ENCODE measurements at places on chromosomes 1 and 21. TPM values are rescaled to one million over a fixed set of nuclear protein-coding genes. Genes with fewer than 3 reads are reported as not detected.

Gene SPATA46
- total RNA-seq = not detected

Gene LRIG2
- 16.1 TPM for total RNA-seq

Gene FCRL2
- not detected for total RNA-seq

Gene LRIF1
- total RNA-seq = 3.5 TPM

Gene HRNR
- not detected for total RNA-seq

Gene KRTAP19-1
- total RNA-seq = not detected

Gene SPATA21
- total RNA-seq = not detected

Gene TRMT1L
- 0.96 TPM for total RNA-seq

Gene BSND
- not detected for total RNA-seq

DNA sequence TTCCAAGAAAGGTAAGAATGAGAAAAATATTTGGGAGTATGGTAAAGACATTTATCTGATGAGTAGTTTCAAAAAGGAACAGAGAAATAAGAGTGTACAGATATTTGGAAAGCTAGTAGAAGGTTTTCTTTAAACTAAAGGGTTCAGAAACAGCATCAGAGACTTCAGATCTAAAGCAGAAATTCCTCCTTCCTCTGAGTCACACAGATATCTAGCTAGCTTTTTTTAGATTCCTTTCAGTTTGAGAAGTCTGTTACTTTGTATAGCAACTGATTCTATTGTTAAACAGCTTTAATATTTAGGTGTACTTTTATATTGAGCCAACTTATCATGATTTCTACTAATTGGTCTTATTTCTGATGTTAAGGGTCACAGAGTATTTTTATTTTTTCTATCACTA is 4.7 kb downstream of the AMY2B start:
- H3K4me3 ChIP-seq = no peak overlapping the region
- no peaks in the 10 kb centered on the region for H3K27me3 ChIP-seq
- no peaks in the 10 kb centered on the region for H3K4me1 ChIP-seq
- H3K36me3 ChIP-seq = no peaks in the 10 kb centered on the region
- no peak overlapping the region for H3K27ac ChIP-seq

DNA sequence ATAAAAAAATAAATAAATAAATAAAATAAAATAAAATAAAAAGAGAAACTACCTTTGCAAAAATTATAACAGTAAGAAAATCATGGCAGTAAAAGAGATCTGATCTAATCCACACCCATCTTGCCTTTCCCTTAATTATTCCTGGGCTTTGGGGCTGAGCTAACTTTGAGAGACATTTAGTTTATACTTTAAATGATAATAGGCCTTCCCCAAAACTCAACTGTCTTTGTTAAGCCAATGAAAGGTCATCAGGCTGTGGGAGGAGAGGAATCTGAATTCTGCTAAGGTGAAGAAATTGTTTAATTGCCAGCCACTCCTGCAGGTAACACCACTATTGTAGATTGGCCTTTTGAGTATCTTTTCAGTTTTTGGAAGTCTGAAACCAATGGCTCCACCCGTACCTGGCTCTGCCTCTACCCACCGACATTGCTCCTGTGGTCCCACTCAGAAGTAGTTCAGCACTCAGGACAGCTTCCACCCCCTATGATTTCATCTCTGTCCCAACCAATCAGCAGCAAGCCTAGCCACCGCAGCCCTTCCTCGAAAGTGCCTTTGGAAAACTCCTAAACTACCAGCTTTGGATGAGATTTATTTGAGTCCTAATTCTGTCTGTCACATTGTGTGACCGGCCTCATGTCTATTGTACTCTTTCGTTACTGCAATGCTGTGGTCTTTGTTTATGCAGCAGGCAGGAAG is 23.0 kb upstream of the PNRC2 start:
- no peaks in the 10 kb centered on the region for H3K27me3 ChIP-seq
- no peak overlapping the region for H3K27ac ChIP-seq
- DNase-seq = no peak
- no peaks in the 10 kb centered on the region for H3K36me3 ChIP-seq

DNA sequence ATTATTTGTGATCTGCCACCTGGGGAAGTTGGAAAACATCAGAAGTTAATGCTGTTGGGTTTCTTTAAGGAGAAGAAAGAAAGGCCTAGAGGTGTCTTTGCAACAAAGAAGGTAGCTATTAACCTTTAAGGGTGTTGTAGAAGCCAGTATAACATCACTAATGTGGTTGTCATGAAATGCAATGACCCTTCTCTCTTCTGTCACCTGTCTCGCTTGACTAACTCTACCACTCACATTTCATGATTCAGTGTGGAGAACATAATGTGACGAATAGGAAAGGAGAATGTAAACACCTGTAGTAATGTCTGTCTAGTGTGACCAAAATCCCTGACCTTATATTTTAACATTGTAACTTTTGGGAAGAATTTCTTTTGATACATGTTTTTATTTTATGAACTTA is 211.7 kb upstream of the UBE2U start:
- no peak overlapping the region for H3K27ac ChIP-seq
- no peaks in the 10 kb centered on the region for H3K36me3 ChIP-seq
- no peaks in the 10 kb centered on the region for H3K4me1 ChIP-seq
- H3K27me3 ChIP-seq = no peaks in the 10 kb centered on the region
- DNase-seq = no peak

DNA sequence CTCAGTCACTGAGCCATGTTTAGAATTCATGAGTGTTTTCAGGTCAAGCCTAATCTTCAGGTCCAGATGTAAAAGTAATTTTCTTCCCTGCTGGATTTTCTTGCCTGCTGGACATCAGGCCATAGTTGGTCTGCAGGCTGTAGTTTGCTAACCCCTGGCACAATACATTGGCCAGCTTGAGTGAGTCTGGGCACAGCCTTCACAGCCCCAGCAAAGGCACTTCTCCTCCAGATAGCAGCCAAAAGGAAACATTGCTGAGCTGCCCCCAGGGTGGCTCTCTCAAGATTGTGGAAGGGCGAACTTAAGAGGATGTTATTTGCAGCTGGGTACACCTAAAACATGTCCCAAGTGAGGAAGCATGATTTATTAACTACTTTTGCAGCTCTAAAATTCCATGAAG is 126.8 kb downstream of the PIK3R3 start:
- H3K4me3 ChIP-seq = no peak overlapping the region
- H3K27ac ChIP-seq = no peak overlapping the region
- H3K36me3 ChIP-seq = peaks cover 34% of the 10 kb centered on the region
- DNase-seq = no peak
- H3K4me1 ChIP-seq = no peaks in the 10 kb centered on the region
- no peaks in the 10 kb centered on the region for H3K27me3 ChIP-seq

DNA sequence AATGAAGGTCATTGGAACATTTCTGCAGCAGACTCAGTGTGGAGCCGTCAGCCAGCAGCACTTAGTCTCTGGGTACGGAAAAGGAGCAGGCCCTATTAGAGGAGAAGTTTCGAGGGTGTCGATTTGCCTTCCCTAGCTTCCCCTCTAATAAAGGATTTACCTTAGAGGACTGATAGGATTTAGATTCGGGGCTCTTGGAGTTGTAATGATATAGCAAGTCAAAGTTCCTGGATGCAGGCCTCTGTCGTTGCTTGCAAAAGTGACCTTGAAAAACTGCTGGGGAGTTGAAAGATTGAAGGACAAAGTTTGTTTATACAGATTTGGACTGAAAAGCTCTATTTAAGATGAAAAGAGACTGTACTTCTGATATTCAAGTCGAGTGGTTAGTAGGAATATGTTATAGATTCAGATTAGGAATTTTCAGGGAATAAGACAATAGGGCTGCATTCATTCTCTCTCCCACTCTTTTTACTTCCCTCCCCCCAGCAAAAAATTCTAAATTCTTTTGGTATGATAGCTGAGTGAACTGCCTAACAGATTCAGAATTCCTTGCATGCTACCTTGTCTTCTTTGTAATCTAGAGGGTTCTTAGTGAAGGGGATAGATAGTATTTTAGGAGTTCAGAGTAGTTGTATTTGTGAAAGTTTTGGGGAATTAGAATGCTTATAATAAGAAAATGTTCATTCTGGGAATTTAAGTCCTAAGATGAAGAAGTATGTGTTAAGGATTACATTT is 19.2 kb downstream of the NFYC start:
- H3K27ac ChIP-seq = peak overlapping the region; percentile 59
- DNase-seq = no peak
- H3K27me3 ChIP-seq = no peaks in the 10 kb centered on the region
- H3K4me3 ChIP-seq = peak overlapping the region; percentile 64
- H3K4me1 ChIP-seq = peaks cover 48% of the 10 kb centered on the region

- no peak overlapping the region for H3K27ac ChIP-seq
- H3K4me3 ChIP-seq = no peak overlapping the region
- DNase-seq = no peak
Observed at GRCh38 chr1:209326831-209327230, 256.7 kb upstream of the CAMK1G start.

DNA sequence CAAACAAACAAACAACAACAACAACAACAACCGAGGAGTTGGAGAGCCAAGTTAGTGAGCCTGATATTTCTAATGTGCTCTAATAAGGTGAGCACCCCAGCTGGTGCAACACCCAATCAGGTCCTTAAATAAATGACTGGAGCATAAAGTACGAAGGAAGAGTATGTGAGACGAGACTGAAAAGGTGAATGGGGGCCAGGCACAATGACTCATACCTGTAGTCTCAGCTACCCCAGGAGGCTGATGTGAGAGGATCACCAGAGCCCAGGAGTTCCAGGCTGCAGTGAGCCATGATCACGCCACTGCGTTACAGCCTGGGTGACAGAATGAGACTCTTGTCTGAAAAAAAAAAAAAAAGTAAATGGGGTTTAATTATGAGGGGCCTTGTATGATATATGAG is 152.0 kb upstream of the ZRANB2 start:
- no peaks in the 10 kb centered on the region for H3K4me1 ChIP-seq
- no peak for DNase-seq
- no peak overlapping the region for H3K27ac ChIP-seq
- H3K4me3 ChIP-seq = no peak overlapping the region
- H3K27me3 ChIP-seq = no peaks in the 10 kb centered on the region
- H3K36me3 ChIP-seq = no peaks in the 10 kb centered on the region

GRCh38 chr1:110513511-110513910 is 5.5 kb downstream of the KCNA10 start:
- H3K27me3 ChIP-seq = no peaks in the 10 kb centered on the region
- H3K36me3 ChIP-seq = no peaks in the 10 kb centered on the region
- no peak overlapping the region for H3K27ac ChIP-seq

GRCh38 chr1:27436204-27437159 is 44.1 kb downstream of the GPR3 start:
- H3K4me3 ChIP-seq = peak overlapping the region; percentile 22
- DNase-seq = no peak
- no peaks in the 10 kb centered on the region for H3K27me3 ChIP-seq
- H3K27ac ChIP-seq = peak overlapping the region; percentile 85

- H3K4me3 ChIP-seq = peak overlapping the region; percentile 40
- no peaks in the 10 kb centered on the region for H3K36me3 ChIP-seq
- no peak for DNase-seq
- peaks cover 44% of the 10 kb centered on the region for H3K4me1 ChIP-seq
Observed at GRCh38 chr1:3355894-3356826, 98.3 kb upstream of the ARHGEF16 start.

DNA sequence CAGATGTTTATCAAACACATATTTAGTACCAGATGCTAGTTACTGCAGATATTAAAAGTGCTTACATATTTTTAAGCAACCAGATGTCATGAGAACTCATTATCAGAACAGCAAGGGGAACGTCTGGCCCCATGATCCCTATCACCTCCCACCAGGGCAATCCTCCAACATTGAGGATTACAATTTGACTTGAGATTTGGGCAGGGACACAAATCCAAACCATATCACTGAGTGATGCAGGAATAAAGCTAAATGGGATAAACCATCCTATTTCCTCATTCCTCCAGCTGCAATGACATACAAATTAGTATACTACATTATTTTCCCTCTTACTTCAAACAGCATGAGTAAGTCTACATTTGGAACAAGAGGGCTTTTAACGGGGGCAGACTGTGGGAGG is 3.1 kb upstream of the KCNK2 start:
- H3K4me1 ChIP-seq = peaks cover 4% of the 10 kb centered on the region
- H3K27me3 ChIP-seq = no peaks in the 10 kb centered on the region

DNA sequence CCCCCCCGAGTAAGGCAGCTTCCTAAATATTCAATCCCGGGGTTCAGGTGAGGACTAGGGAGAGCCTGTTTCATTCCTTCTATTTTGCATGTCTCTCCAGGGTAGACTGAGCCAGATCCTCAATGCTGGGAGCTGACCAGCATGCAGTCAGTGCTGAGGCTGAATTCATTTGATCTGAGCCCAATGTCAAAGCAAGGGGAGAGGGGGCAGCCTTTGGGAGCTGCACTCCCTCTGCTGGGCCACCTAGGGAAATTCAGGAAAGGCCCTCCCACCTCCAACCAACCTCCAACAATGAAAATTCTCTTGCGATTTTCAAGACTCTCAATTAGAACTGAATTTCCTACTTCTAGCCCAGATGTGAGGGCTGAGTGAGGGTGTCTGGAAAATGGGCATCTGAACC is 371.2 kb downstream of the NPHP4 start:
- no peaks in the 10 kb centered on the region for H3K36me3 ChIP-seq
- no peak overlapping the region for H3K27ac ChIP-seq

DNA sequence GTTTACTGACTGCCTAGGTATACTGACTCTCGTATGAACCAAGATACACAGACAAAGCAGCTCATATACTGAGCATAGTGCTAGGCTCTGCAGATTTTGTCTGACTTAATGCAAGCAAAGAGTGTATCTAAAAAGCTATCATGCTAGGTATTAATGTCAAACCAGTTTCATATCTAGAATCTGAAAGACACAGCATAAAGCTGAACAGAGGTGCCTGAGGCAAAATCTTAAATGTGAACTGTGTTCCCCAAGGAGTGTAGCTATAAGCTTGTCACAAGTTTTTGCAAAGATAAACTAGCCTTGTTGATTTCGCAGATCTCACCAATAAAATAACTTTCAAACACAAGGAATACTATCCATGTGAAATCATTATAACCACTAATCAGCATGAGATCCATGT is 18.1 kb downstream of the JAK1 start:
- no peaks in the 10 kb centered on the region for H3K36me3 ChIP-seq
- H3K4me3 ChIP-seq = no peak overlapping the region
- no peaks in the 10 kb centered on the region for H3K27me3 ChIP-seq
- no peak for DNase-seq
- peaks cover 4% of the 10 kb centered on the region for H3K4me1 ChIP-seq
- no peak overlapping the region for H3K27ac ChIP-seq

DNA sequence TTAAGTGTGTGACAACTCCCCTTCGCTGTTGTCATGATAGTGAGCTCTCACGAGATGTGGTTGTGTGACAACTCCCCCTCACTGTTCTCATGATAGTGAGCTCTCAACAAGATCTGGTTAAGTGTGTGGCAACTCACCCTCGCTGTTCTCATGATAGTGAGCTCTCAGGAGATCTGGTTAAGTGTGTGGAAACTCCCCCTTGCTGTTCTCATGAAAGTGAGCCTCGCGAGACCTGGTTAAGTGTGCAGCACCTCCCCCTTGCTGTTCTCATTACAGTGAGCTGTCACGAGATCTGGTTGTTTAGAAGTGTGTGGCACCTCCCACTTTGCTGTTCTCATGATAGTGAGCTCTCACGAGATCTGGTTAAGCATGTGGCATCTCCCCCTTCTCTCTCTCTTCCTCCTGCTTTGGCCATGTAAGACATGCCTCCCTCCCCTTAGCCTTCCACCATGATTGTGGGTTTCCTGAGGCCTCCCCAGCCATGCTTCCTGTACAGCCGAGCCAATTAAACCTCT is 25.1 kb upstream of the LSS start:
- no peak overlapping the region for H3K4me3 ChIP-seq
- no peak for DNase-seq
- H3K27me3 ChIP-seq = no peaks in the 10 kb centered on the region

- no peaks in the 10 kb centered on the region for H3K27me3 ChIP-seq
- no peak overlapping the region for H3K4me3 ChIP-seq
- no peak for DNase-seq
- H3K36me3 ChIP-seq = no peaks in the 10 kb centered on the region
- H3K4me1 ChIP-seq = no peaks in the 10 kb centered on the region
Observed at GRCh38 chr1:3019516-3020051, 1.7 kb upstream of the ACTRT2 start.

Data from ascending aorta (tissue), 2 donors.